ENCODE measurements at places on chromosomes 4 and X.

- H3K27me3 ChIP-seq, result no peaks in the 10 kb centered on the region
- no peaks in the 10 kb centered on the region for H3K4me1 ChIP-seq
- H3K4me3 ChIP-seq, result no peak overlapping the region
Observed at GRCh38 chr4:144681806-144682205, 35.9 kb downstream of the HHIP start.

- no peak overlapping the region for H3K27ac ChIP-seq
- no peaks in the 10 kb centered on the region for H3K36me3 ChIP-seq
- no peak for DNase-seq
- no peak overlapping the region for H3K4me3 ChIP-seq
Observed at GRCh38 chrX:106302304-106302703, 134.2 kb downstream of the PWWP3B start.

GRCh38 chr4:57023104-57023503 is 44.4 kb downstream of the POLR2B start:
- no peak for DNase-seq
- no peak overlapping the region for H3K4me3 ChIP-seq
- H3K27ac ChIP-seq, result no peak overlapping the region

- no peaks in the 10 kb centered on the region for H3K4me1 ChIP-seq
- no peak for DNase-seq
- no peaks in the 10 kb centered on the region for H3K36me3 ChIP-seq
- H3K4me3 ChIP-seq, result no peak overlapping the region
Observed at GRCh38 chrX:12956704-12957534, 18.0 kb upstream of the TMSB4X start.

DNA sequence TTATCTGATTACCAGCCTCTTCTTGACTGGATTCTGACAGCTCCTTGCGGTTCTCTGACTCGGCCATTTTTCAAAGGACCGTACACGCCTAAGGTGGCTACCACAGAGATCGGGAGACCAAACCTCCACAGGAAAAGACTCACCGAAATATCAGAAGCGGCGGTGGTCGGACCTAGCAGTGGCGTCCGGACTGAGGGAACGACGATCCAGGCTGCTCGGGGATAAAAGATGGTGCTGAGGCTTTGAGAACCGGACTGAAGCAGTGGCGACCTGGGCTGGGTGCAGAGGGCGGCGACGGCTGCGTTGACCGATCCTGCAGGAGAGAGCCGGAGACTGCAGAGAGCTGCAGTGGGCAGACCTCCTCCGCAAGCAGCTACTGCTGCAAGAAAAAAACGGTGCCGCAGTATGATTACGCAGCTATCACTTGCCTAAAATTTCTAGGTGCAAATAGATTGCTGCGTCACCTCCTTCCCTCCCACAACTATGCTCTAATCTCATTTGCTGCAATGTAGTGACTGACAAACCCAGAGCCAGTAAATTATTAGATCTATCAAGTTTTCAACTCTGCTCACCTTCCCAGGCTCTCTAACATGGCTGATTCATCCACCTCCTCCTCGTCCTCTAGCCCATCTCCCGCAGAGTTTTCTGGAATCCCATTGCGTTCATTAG is at the start of gene NAP1L2:
TSS of gene NAP1L2 (minus strand) at position 426 of the 669 bp plus-strand sequence. CDS start at position 67, 359 bp downstream.
- H3K27me3 ChIP-seq, result peaks cover 9% of the 10 kb centered on the region
- no peaks in the 10 kb centered on the region for H3K4me1 ChIP-seq
- H3K4me3 ChIP-seq, result no peak within 1 kb of the TSS
- H3K36me3 ChIP-seq, result no peaks in the 10 kb centered on the region
- DNase-seq, result peak; percentile 32

- peak; percentile 43 for DNase-seq
- H3K4me1 ChIP-seq, result peaks cover 5% of the 10 kb centered on the region
- no peaks in the 10 kb centered on the region for H3K27me3 ChIP-seq
- H3K36me3 ChIP-seq, result no peaks in the 10 kb centered on the region
- no peak overlapping the region for H3K4me3 ChIP-seq
- no peak overlapping the region for H3K27ac ChIP-seq
Observed at GRCh38 chr4:78768452-78769180, 7.5 kb upstream of the BMP2K start.

- no peak for DNase-seq
- H3K36me3 ChIP-seq, result no peaks in the 10 kb centered on the region
- H3K4me3 ChIP-seq, result no peak overlapping the region
- no peak overlapping the region for H3K27ac ChIP-seq
Observed at GRCh38 chr4:168871632-168872031, 138.4 kb downstream of the CBR4 start.

DNA sequence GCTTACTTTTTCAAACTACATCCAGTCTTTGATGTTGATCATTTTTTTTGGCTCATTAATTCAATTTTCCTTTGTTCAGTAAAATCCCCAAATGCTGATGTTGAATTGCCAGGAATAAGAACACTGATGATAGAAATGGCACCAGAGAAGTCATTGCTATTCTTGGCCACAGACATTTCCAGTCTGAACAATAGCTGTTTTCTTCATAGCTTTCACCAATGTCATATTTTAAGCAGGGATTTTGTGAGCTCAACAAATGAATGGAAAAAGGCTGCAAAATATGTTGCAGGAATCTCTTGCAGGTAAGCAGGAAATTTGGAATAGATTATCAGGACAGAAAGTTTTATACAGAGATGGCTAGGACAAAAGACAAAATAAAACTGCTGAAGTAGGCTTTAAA is 40.5 kb upstream of the GLRB start:
- no peaks in the 10 kb centered on the region for H3K27me3 ChIP-seq
- DNase-seq, result no peak
- H3K36me3 ChIP-seq, result no peaks in the 10 kb centered on the region
- H3K4me1 ChIP-seq, result no peaks in the 10 kb centered on the region
- no peak overlapping the region for H3K27ac ChIP-seq

DNA sequence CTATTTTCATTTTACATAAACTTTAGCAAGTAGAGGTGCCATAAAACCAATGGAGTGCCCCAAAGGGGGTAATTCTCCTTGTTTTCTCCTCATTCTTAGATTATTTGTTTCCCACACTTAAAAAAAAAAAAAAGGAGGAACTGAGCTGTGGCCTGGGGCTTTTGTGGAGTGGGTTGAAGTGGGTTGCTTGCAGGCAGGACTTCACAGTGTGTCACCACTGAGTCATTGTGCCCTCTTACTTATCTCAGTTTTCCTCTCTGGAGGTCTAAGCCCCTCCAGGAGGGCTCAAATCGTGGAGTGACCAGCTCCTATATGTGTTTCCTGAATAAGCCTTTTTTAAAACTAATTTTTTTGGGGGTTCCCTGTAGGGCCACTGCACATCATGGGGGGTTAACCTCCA is 69.0 kb downstream of the SLC16A2 start:
- no peaks in the 10 kb centered on the region for H3K4me1 ChIP-seq
- no peak overlapping the region for H3K27ac ChIP-seq
- no peak overlapping the region for H3K4me3 ChIP-seq

DNA sequence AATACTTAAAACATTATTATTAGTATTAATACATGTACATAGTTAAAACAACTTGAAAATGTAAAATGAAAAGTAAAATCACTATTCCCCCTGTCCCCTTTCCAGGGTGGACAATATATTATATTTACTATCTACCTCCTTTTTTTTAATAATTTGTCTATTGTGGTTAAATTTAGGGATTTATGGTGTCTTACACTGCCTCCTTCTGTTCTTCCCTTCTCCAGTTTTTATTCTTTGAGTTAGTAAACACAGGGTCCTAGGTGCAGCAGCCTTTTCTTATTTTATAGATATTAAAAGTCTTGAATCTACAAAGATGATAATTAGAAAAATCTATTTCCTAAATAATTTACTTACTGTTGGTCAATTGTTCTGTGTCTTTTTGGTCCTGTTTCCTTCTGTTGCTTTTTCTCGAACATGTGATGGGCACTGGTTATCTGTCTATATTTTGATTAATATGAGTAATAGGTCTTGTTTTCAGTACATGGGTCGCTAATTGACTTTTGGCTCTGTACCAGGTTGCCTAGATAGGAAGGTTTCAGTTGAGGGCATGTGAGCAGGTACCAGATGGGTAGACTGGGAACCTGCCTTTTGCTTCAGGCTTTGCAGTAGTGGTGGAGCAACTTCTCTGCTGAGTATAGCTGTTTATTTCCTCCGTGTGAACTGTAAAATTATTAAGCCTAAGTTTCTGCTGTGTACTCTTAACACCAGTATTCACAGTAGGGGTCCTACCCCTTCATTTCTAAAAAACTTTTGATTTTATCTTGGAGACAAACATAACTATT is 1.1 kb downstream of the NUDT9 start:
- no peaks in the 10 kb centered on the region for H3K36me3 ChIP-seq
- H3K27ac ChIP-seq, result no peak overlapping the region
- no peaks in the 10 kb centered on the region for H3K27me3 ChIP-seq

Measured in adrenal gland (tissue), 19 donors.